ENCODE measurements at places on chromosomes 3 and 15. TPM values are rescaled to one million over a fixed set of nuclear protein-coding genes. Genes with fewer than 3 reads are reported as not detected.

The ITIH1 gene
- total RNA-seq, result not detected

The IL16 gene
- not detected for total RNA-seq

The GABRB3 gene
- 78.3 TPM for total RNA-seq

The PDHB gene
- total RNA-seq, result 62.0 TPM

The COLQ gene
- 0.44 TPM for total RNA-seq

The FEZF2 gene
- total RNA-seq, result not detected

The FURIN gene
- total RNA-seq, result 47.3 TPM

The GOLGA8H gene
- 2.7 TPM for total RNA-seq

The OR5K2 gene
- total RNA-seq, result not detected

The CTNNB1 gene
- 169 TPM for total RNA-seq

The PLA1A gene
- 0.45 TPM for total RNA-seq

The ZIC4 gene
- not detected for total RNA-seq

The GCHFR gene
- total RNA-seq, result 8.1 TPM

The CCR1 gene
- total RNA-seq, result not detected

The UCN2 gene
- total RNA-seq, result 14.2 TPM

The CNTN3 gene
- total RNA-seq, result not detected

The TM2D3 gene
- 33.6 TPM for total RNA-seq

The FOXB1 gene
- not detected for total RNA-seq

The KBTBD13 gene
- total RNA-seq, result 0.02 TPM

The LCMT2 gene
- 8.8 TPM for total RNA-seq

The TERC gene
- 0.93 TPM for total RNA-seq

The GOLGA8O gene
- total RNA-seq, result 0.19 TPM

The SYNM gene
- total RNA-seq, result 35.6 TPM

The RTP4 gene
- total RNA-seq, result not detected

The NEO1 gene
- 37.7 TPM for total RNA-seq

All from A549 treated with DMSO at 1 μM for 4 hours (cell line).